ENCODE measurements at places on chromosomes 7 and 10.
A peak's percentile ranks its signal among the peaks of the same experiment; 100 is the strongest.

DNA sequence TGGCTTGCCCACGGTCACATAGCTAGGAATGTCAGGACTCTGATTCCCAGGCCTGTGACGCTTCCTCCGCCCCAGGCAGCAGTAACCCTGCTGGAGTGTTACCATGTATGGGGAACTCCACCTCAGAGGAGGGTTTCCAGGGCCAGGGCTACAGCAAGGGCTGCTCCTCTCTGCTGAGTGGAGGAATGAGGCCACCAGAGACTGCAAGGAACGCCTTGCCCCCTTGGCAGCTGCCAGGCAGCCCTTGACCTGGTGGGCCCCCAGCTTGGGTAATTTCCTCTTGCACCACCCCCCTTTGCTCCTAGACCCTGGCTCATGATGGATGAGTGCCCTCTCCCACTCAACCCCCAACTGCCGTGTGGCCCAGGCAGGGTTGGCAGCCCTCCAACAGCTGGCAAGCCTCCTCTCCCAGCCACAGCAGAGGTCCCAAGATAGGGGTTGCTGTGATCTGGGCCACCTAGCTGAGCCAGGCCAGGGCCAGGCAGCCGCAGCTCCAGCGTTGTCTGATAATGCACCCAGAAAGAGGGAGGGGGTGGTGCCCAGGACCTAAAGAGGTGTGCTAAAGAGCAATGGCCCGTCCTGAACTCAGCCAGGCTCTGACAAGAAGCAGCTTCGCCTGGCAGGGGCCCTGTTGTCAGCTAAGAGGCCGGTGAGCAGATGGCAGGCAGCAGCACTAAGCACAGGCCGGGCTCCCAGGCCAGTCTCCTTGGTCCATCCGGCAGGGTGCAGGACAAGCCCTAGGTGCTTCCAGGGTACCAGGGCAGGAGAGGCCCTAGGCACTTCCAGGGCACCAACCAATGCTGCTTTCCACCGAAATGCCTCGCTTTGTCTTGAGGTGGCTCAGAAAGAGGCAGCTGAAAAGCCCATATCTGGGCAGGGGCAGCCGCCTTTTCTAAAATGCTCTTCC lies 35.4 kb downstream of the DRGX start:
- no peak for DNase-seq

DNA sequence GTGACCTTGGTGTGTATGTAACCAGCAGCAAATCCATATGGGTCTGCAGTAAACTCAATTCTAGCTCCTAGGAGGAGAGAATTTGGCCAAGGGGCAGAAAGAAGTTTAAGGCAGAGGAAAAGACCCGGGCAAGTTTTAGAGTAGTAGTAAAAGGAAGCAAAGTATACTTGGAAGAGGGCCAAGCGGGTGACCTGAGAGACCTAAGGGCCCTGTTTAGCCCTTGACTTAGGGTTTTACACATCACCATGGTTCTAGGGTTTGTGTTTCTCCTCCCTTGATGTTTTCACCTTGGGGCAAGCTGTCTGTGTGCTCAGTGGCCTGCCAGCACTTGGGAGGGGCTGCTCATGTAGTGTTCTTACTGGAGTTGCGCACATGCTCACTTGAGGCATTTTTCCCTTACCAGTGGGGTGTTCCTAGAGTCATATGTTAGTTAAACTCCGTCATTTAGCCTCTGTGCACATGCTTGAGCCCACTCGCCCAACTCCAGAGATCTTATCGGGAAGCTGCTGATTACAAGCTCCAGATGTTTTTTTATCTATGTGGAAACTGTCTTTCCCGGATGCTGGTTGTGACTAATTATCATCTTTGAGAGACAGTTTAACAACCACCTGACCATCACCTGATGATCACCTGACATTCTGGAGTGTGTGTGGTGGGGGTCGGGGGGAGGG lies 137.6 kb upstream of the PRSS1 start:
- no peak for DNase-seq

DNA sequence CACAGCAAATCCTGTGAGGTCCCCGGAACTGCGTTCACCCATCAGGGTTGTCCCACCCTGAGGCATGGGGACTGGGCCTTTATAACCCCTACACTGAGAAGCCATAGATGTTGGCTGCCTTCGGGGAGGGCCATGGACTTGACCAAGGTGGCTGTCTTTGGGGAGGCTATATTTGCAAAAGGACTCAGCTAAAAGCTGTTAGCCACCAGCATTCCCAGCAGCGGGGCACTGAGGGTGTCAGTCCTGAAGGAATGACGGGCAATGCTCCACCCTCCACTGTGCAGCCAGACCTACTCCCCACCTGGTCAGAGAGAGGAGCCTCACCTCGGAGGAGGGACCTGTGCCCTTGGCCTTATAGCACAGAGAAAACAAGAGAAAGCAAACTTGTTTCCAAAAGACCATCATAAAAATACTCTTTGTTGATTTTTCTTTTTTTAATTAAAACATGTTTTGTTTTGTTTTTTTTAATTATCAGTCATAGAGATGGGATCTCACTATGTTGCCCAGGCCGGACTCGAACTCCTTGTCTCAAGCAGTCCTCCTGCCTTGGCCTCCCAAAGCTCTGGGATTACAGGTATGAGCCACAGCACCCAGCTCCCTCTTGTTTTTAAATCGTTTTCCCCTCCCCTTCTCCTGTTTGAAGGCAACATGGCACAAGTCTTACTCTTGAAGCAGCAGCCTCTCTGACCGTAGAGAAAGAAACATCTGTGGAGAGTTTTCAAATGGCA lies 26.7 kb upstream of the CUX1 start:
- peak; percentile 22 for DNase-seq

GRCh38 chr7:159038066-159038465 lies 106.6 kb downstream of the VIPR2 start:
- DNase-seq, result no peak

DNA sequence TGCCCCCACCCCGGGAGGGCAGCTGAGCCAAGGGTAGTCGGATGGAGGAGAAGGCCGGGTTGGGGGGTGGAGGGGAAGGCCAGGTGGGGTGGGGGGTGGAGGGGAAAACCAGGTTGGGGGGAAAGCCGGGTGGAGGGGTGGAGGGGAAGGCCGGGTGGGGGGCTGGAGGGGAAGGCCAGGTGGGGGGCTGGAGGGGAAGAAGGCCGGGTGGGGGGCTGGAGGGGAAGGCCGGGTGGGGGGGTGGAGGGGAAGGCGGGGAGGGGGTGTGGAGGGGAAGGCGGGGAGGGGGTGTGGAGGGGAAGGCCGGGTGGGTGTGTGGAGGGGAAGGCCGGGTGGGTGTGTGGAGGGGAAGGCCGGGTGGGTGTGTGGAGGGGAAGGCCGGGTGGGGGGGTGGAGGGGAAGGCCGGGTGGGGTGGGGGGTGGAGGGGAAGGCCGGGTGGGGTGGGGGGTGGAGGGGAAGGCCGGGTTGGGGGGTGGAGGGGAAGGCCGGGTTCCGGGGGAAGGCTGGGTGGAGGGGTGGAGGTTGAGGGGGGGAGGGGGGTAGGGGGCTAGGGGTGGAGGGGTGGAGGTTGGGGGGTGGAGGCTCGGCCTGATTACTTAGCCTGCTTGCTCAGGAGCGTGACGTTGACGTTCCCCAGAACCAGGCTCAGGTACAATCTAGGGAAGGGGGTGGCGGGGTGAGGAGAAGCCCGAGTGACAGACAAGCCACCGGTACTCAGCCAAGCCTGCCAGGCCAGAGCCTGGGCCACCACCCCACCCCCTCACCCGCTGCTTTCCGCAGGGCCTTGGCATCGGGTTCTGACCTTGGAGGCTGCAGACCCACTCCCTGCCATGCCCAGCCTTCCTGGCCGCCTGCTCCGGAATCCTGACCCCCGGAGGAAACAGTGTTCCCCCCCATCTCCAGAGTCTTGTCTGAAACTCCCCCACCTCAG lies 5.6 kb downstream of the TMEM120A start:
- DNase-seq, result no peak

DNA sequence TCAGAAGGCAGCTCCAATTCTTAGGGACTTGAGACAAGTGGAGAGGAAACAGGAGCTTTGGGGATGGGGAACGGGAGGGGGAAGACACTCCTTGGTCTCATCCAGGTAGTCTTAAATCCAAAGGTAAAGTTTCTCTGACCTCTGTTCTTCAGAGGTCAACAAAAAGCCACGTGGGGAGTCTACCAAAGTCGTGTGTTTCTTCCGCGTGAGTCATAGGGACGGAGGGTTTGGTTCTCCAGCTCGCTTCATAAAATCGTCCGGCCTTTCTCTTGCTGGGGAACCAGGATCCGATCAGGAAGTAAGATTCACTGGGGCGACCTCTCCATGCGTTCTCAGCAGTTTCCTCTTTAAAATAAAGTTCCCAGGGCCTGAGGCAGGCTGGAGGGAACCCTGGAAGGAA lies 275.7 kb downstream of the TCERG1L start:
- peak; percentile 19 for DNase-seq

DNA sequence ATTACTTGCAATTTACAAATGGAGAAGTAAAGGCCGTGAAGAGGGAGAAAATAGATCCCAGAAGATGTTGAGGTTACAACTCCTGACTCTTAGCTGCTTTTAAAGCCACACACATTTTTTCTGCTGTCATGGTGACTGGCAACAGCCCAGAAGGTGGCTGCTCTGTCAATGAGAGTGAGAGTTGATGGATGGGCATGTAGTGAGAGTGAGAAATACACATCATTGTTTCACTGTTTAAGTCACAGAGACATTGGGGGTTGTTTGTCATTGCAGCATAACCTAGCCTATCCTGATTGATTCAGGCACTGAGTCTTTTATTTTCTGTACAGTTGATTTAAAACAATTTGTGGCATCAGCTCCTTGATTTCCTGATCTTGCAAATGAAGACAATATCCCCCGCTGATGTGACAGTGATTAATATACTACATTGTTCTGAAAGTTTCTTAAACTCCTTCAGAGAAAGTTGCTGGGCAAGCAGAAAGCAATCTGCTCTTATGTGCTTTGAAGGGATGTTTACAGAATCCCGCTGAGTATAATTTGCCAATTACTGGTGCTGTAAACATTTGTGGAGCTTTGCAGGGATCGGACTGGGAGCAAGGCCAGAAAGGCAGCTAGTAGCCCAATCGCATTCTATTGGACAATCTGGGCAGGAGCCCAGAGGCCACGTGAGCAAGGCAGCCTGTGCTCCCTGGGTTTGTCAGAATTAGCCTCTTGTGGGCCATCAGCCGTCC lies 229.6 kb downstream of the PRPF18 start:
- DNase-seq, result peak; percentile 55

- DNase-seq, result no peak
Measured at GRCh38 chr10:7565871-7566270, 100.9 kb downstream of the ITIH5 start.

- no peak for DNase-seq
Measured at GRCh38 chr10:31090894-31091607, 59.4 kb upstream of the ZNF438 start.

GRCh38 chr10:36195364-36195763 lies 553.3 kb upstream of the FZD8 start:
- DNase-seq, result no peak

- DNase-seq, result no peak
Measured at GRCh38 chr10:429696-430095, 259.8 kb downstream of the DIP2C start.

DNA sequence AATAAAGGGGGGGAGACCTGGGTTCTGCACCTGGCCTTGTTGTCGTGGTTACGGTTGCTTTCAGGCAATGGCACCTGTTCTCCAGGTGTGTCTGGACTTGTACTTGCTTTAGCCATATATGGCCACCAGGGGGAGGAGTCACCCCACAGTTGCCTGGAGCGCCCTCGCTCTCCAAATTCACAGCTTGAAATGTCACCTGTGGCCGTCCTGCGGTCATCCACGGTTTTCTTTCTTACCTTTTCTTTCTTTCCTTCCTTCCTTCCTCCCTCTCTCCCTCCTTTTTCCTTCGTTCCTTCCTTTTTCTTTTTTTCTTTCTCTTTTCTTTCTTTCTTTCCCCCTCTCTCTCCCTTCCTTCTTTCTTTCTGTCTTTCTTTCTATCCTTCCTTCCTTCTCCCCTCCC lies 157.2 kb upstream of the ZNF92 start:
- DNase-seq, result peak; percentile 28

GRCh38 chr7:20895563-20895962 lies 108.9 kb upstream of the SP8 start:
- DNase-seq, result no peak

- DNase-seq, result peak; percentile 93
Measured at GRCh38 chr7:75888464-75889222, 9.8 kb downstream of the RHBDD2 start.

DNA sequence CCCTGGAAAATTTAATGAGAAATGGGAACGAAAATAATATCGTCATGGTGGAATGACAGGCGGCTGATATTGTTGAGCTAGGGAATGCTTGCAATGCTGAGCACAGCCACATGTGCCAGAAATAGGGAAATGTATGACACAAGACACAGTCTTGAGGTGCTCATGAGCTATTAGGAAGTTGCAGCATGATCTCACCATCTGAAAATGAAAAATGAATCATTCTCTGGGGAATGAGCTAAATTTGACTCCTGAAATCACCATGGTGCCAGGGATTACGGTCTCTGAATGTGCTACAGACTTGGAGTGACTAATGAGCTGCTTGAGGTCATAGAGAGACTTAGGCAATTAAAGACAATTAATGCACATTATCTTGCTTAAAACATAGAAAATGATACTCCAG lies 845.0 kb downstream of the CNTNAP2 start:
- no peak for DNase-seq

GRCh38 chr7:32941681-32942414 lies 15.4 kb upstream of the FKBP9 start:
- no peak for DNase-seq

DNA sequence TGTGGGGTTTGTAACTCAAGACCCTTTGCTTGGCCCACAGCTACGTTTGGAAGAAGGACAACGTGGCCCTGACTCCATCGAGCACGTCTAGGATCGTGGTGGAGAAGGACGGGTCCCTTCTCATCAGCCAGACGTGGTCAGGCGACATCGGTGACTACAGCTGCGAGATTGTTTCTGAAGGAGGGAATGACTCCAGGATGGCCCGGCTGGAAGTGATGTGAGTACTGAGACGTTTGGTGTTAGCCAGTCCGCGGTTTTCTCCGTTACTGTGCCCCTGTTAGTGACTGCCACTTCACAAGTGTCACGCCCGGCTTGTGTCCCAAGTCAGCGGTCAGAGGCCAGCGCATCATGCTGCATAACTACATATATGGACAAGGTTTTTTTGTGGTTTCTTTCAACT lies 673.3 kb downstream of the SDK1 start:
- no peak for DNase-seq

DNA sequence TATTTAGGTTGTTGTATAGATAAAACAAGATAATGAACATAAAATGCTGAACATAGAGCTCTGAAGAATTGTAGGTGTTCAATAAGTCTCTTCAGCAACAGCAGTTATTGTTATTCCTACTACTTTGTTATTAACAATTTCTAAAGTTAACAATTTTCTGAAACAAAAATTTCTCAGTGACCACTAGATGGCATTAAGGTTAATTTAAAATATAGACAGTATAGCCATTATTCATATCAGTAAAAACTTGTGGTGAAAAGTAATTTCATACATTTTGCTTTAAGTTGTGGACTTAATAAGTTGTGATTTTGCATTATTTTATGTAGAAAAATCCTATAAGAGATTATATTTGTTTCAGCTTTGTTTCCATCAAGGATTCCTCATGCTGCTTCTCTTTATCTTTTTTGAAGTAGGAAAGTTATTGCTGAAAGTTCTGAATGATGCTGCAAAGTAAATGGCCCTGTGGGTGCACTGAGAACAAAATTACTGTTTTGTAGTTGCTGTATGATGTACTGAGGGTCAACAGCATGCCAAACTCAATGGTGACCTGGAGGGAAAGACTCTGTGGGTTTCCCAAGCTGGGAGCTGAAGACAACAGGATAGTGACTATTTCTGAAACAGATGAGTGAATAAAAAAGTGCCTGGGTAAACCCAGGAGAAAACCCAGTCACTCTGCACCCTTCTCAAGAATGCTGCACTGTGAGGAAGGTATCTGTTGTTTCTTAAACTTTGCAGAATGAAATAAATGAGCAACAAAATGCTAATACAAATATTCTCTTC lies 253.6 kb downstream of the KIF20B start:
- DNase-seq, result no peak
